NCI-H526 treated with DMSO at 0.1 percent for 48 hours (cell line): ENCODE measurements at places on chromosomes 1 and 21.
A peak's percentile ranks its signal among the peaks of the same experiment; 100 is the strongest.

- DNase-seq = no peak
Measured at GRCh38 chr1:193634470-193634869, 448.1 kb upstream of the B3GALT2 start.

DNA sequence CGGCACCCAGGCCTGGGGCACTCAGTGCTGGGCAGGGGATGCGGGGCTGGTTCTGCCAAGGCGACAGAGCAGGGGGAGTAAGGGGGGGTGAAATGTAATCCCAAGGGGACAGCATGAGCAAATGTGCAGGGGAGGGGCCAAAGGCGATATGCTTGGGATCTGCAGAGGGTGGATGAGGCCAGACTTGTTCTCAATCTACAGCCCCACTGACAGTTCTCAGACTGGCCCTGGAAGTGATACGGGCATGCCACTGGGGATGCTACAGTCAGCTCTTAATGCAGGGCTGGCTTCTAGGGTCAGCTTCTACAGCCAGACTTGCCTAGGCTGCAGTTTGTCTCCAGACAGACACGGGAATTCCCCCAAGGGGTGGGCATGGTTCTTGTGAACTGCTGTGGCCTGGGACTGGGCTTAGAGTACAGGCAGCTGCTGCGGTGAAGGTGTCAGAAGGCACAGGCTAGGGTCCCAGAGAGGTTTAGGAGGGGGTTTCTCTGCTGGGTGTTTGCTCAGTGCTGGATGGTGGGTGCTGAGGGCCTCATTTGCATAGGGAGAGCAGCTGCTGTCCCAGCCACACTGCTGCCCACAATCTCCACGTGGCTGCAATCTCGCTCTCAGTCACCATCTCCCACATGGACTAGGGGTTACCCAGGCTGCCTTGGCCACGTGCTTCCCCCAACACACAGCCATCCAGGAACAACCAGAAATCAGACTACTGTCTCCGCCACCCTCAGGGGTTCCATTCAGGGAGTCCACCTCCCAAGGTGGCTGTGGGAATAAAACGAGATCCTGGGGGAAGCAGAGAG is 190.1 kb downstream of the HIVEP3 start:
- peak; percentile 74 for DNase-seq

- no peak for DNase-seq
Measured at GRCh38 chr1:228338521-228339051, 68.0 kb downstream of the TRIM11 start.

DNA sequence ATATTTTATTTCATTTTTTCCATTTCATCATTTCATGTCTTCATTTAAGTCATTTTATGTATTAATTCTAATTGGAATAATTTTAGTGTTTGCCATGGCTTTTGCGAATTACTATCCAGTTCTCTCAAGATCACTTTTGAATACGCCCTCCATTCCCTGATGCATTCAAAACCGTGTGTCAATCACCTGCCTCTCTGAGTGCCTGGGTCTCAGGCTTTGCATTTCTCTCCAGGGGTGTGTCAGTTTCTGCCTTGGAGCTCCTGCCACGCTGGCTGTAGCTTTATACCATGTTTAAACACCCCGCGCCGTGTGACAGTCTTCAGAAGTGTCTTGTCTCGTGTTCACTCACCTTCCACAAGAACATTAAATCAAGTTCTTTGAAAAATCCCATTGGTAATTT is 7.4 kb upstream of the DNMT3L start:
- DNase-seq = no peak

- DNase-seq = no peak
Measured at GRCh38 chr1:53197291-53198200, 922 bp downstream of the CPT2 start.

DNA sequence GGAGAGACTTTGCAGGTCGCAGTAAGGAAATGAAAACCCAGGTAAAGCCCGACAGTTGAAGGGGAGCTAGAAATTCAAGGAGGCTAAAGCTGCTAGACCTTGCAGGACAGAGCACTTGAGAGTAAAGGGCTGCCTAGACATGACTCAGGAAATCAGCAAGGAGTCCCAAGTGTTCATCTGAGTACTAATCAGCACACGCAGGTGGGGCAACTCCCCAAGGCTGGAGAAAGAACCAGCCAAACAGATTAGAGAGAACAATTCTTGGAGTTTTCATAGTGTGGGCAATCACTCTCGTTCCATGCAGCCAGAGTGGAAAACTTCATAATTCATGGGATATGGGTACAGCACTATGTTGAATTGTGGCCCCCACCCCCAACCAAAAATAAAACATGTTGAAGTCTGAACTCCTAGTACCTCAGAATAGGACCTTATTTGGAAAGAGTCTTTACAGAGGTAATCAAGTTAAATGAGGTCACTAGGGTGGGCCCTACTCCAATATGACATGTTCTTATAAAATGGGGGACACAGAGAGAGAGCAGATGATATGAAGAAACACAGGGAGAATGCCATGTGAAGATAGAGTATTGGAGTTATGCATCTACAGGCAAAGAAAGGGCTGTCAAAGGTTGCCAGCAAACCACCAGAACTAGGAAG is 28.0 kb downstream of the SYDE2 start:
- no peak for DNase-seq

DNA sequence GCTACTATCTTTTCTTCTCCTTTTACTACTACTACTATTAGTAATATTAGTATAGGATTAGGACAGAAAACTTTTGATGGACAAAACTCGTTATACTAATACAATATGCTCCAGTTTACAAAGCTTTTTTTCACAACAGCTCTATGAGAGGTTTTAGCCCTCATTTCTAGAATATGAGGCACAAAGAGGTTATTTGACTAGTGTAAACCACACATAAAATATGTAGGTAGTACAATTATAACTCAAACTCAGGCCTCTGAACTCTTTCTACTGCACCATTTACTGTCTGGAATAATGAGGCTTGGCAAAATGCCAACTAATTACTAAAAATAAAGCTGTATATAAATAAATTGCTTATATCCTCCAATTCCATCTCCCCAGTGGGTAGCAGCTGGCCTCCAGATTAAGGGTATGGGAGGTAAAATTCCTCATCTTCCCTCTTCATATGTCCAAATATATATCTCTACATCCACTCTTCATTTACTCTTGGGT is 99.9 kb downstream of the LYST start:
- no peak for DNase-seq

DNA sequence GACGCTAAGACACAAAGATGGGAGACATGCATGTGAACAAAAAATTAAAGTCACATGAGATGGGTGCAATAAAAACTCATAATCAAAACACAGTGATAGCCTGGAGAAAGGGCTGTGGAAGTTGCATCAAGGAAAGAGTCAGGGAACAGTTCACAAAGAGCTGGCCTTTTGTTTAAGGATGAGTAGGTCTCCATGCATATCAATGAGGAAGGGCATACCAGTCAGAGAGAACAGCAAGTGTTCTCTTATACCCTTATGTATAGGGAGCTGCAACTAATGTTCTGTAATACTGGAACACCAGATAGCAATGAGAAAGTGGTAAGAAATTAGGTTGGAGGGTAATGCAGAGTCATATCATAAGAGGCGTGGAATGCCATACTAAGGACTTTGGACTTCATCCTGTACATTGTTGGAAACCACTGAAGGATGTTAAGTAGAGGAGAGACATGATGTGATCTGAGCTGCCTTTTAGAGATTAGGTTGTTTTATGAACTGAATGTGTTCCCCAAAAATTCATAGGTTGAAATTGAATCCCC is 46.7 kb upstream of the SAMD13 start:
- no peak for DNase-seq

GRCh38 chr1:231929311-231929710 is 302.7 kb downstream of the DISC1 start:
- peak; percentile 34 for DNase-seq

- no peak for DNase-seq
Measured at GRCh38 chr21:32993894-32994293, 31.8 kb upstream of the OLIG2 start.

- DNase-seq = no peak
Measured at GRCh38 chr1:113681596-113682337, 77.5 kb downstream of the PHTF1 start.

DNA sequence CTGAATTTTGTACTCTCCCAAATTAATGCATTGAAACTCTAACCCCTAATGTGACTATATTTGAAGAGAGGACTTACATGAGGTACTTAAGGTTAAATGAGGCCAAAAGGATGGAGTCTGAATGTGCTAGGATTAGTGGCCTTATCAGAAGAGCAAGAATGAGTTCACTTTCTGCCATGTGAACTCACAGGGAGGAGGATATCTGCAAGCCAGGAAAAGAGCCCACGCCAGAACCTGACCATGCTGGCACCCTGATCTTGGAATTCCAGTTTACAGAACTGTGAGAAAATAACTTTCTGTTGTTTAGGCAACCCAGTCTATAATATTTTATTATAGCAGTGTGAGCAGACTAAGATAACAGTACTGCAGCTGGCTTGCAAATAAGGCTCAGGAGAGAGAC is 12.2 kb upstream of the FASLG start:
- no peak for DNase-seq

DNA sequence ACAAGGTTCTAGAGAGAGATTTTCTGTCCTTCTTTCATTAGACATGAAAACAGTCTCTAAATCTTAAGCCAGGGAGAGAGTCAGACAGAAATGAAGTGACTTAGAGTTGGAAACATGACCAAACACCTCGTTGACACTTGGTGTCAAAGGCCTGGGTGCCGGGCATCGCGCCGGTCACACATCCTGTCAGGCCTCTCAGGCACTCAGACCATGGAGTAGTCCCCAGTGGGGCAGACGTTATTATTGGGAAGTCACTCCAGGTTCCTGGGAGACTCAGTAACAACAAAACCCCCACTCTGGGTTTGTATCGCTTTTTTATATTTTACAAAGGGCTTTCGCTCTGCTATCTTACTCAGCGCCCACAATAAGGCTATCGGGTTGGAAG is 25.8 kb downstream of the KCNN3 start:
- no peak for DNase-seq
